ENCODE measurements at places on chromosomes 13 and 19.

- peak; percentile 18 for DNase-seq
Observed at GRCh38 chr19:58154287-58154678, 3.7 kb upstream of the ZNF329 start.

- DNase-seq, result no peak
Observed at GRCh38 chr19:14814982-14815652, 19.9 kb downstream of the OR7A5 start.

- DNase-seq, result no peak
Observed at GRCh38 chr19:31397308-31397707, 48.1 kb upstream of the TSHZ3 start.

DNA sequence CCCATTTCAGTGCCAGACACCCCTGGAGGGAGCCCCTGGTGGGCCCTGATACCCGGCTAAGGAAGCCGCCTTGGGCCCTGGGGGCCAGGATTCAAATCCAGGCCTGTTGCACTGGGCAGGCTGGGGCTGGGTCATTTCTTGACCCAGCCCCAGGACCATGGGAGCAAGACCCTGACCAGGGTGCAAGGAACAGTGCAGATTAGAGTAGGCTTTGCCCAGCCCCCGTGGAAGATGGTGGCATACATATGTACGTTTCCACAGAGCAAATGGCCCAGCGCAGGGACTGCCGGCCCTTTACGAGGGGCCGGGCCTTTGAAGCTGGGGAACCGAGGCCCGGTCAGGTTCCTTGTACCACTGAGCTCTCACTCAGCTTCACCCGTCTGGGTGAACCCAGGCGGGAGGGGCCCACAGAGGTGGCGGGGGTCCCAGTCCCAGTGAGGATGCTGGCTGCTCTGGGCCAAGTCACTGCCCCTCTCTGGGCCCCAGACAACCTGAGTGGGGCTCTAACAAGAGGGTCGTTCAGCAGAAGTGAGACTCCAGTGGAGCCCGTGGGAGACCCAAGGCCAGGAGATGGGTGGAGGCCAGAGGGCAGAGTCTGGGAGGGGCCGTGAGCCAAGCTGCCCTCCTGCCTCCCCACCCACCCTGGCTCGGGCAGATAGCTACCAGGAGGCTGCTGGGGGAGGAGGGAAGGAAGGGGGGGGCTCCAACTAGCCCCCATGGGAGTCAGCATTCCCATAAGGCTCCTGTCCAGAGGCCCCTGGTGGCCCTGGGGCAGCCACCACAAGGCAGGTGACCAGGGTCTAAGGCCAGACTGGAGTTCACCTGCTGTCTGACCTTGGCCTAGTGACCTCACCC is 2.7 kb downstream of the MKNK2 start:
- no peak for DNase-seq

All from Ammon's horn (tissue), 1 donor.